ENCODE measurements at places on chromosomes 2 and 18. TPM values are rescaled to one million over a fixed set of nuclear protein-coding genes. Genes with fewer than 3 reads are reported as not detected.

Gene SLC5A7
- total RNA-seq, result not detected

Gene SERPINB11
- 107 TPM for total RNA-seq

Gene CROCC2
- not detected for total RNA-seq

Gene GPAT2
- total RNA-seq, result not detected

DNA sequence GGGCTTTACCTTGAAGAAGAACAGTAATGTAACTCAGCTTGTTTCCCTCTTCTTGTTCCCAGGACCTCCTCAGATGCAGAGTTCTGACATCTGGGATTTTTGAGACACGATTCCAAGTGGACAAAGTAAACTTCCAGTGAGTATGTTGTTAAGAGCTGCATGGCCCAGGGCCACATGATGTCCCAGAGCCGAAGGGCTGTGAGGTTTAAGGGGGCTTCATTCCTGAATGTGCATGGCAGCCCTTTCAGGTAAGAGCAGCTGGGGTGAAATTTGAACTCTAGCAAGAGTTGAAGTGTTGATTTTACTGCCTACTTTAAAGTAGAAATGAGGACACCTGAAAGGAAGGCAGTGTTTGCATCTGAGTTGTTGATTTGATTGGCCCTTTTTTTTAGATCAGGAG, 13.3 kb downstream of the CHMP1B start:
- DNase-seq, result no peak

- DNase-seq, result no peak
These were observed 132.8 kb upstream of the L3MBTL4 start for GRCh38 chr18:6547476-6547875.

DNA sequence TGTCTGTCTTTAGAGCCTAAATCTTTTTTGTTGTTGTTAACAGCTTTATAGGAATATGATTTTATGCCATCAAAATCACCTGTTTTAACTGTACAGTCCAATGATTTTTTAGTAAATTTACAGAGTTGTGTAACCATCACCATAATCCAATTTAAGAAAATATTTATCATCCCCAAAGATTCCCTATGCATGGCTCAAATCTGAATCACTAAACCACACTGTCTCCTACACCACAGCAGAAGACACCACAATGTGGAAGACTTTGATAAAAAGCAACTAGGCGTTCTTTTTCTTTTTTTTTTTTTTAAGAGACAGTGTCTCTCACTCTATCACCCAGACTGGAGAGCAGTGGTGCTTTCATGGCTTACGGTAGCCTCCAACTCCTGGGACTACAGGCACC, 99.6 kb downstream of the TXNL1 start:
- DNase-seq, result no peak

GRCh38 chr2:24459224-24460161, 31.6 kb upstream of the NCOA1 start:
- no peak for DNase-seq

- no peak for DNase-seq
These were observed 213.4 kb downstream of the STK39 start for GRCh38 chr2:168033966-168034365.

Measured in NCI-H460 (cell line).